ENCODE measurements at places on chromosomes 1 and 21. TPM values are rescaled to one million over a fixed set of nuclear protein-coding genes. Genes with fewer than 3 reads are reported as not detected.

The SPATA21 gene
- not detected for polyA plus RNA-seq

The PKLR gene
- polyA plus RNA-seq: not detected

DNA sequence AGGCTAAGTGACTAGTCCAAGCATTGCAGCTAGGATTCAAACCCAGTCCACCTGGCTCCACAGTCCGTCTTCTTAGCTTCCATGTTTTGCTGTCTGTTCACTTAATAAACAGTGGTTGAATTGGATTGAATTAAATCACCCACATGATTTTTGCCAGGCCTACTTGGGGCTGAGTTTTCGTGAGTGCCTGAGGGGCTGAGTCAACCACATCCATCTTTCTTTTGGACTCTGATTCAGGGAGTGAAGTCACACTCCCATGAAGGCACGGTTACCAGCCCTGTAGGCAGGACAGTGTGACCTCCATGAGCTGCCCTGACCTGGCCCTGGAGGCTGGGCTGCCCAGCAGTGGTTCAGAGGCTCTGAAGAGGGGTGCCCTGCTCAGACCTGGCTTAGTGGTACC lies 123.7 kb downstream of the ACTL8 start:
- peak; percentile 88 for DNase-seq

- DNase-seq: no peak
Measured at GRCh38 chr1:151294742-151295462, 12.8 kb downstream of the ZNF687 start.

The OR2T35 gene
- polyA plus RNA-seq: not detected

- DNase-seq: no peak
Measured at GRCh38 chr1:232718928-232719927, 86.0 kb upstream of the MAP10 start.

- peak; percentile 91 for DNase-seq
Measured at GRCh38 chr1:94734963-94735901, 84.9 kb upstream of the SLC44A3 start.

- no peak for DNase-seq
Measured at GRCh38 chr1:223343692-223344091, 20.3 kb downstream of the SUSD4 start.

The C1QA gene
- polyA plus RNA-seq: not detected

DNA sequence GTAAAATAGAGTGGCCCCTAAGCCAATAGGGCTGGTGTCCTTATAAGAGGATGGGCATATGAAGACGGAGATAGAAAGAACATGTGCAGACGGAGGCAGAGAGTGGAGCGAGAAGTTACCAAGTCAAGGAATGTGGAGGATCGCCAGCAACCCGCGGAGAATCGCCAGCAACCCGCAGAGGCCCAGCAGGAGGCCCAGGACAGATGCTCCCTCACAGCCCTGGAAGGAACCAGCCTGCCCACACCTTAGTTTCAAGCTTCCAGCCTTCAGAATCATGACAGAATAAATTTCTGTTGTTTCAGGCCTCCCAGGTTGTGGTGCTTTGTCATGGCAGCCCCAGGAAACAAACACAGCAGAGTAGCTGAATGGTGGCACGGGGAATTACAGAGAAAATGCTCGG lies 9.6 kb downstream of the CLDN14 start:
- no peak for DNase-seq

GRCh38 chr1:102838016-102838415 lies 270.3 kb downstream of the COL11A1 start:
- DNase-seq: no peak

DNA sequence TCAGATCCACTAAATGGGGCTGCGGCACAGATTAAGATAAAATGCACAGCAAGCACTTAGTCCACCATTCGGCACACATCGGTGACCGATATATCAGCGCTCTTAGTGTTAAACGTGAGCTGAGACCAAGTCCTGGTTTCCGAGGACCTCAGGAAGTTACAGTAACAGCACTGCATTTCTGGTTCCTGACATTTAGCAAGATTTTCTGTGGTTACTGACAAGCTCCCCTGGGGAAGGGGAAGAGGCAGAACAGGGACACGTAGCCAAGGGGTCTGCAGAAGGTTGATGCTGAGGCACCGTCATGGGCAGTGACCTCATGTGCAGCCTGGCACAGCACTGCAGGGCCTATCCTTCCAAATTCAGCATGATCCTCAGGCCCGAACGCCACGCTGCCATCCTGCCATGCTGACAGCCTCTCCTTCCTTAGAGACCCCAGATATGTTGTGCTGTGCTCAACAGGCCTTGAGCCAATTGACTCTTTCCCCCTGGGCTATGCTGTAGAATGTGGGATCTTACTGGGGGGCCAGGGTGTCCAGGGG lies 13.4 kb upstream of the PEF1 start:
- DNase-seq: no peak

DNA sequence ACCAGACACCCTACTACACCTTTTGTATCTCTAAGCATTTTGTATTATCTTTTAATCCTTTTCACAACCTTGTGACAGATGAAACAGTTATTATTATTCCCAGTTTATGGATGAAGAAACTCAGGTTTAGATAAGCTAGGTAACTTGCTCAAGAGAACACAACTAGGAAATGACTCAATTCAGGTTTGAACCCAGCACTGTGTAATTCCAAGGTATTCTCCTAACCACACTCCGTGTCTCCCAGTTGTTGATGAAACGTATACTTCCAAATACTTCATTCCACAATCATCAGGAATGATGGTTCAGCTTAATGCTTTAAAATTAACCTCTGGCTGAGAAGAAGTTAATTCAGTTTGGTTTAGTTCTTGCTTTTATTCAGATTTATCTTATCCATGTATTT lies 51.7 kb upstream of the MRPS6 start:
- DNase-seq: no peak

The CR1 gene
- not detected for polyA plus RNA-seq

- no peak for DNase-seq
Measured at GRCh38 chr1:233728721-233729120, 114.8 kb downstream of the KCNK1 start.

- no peak for DNase-seq
Measured at GRCh38 chr1:203799971-203800370, 4.5 kb downstream of the ZBED6 start.

The PAFAH2 gene
- 11.3 TPM for polyA plus RNA-seq

The KLHDC7A gene
- polyA plus RNA-seq: not detected

DNA sequence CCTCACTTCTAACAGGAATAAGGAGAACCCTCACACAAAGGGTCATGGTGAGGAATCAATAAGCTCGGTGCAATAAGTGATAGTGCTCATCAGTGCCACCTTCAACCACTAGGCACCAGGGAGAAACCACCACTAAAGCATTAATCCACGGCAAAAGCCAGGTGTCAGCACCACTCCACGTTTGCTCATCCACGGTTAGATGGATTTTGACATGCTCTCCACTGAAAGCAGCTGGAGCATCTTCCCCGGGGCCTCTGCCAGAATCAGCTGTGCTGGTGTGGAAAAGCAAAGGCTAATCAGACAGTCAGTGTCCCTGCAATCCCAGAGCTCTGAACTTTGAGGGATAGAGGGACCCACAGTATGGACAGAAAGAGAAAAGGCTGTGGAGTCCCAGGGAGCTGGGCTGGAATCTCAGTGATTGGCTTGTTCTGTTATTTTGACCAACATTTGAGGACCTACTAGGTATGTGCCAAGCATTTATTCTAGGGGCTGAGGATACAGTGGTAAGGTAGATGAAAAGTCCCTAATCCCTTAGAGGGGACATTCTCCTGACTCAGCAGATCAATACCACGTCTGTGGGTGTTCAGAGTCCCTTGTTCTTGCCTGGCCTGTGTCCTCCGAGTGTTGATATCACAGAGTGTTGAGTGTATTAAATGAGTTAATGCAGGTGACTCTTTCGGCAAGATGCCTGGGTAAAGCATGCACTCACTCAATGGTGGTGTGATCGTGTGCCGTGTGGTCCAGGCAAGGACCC lies 41.3 kb downstream of the FHAD1 start:
- DNase-seq: no peak

- DNase-seq: no peak
Measured at GRCh38 chr1:153293851-153294250, 18.9 kb downstream of the PGLYRP3 start.

The SNAP47 gene
- 32.4 TPM for polyA plus RNA-seq

GRCh38 chr1:228136901-228137300 lies 3.2 kb upstream of the GUK1 start:
- DNase-seq: no peak

The SLC25A34 gene
- 0.35 TPM for polyA plus RNA-seq

The PRAMEF4 gene
- polyA plus RNA-seq: not detected

DNA sequence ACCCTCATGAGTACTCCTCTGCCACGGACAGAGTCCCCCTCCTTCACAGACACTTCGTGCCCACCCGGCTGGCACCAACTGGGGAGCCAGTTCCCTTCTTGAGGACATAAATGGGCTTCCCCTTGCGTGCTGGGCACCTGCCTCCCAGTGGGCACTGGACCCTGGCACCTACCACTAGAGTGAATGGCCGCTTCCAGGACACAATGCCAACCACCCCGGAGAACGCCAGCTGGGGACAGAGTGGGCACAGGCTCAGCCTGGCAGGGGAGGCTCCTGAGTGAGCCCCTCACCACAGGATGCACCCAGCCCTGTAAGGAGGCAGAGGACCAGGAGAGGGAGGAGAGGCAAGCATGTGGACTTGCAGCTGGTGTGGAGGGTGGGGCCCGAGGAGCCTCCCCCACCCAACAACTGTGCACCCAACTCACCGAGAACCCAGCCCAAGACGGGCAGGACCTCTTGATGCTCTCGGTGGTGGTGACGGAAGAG lies 1.0 kb downstream of the ENTREP3 start:
- DNase-seq: no peak

- no peak for DNase-seq
Measured at GRCh38 chr1:11358984-11359383, 86.0 kb downstream of the UBIAD1 start.

DNA sequence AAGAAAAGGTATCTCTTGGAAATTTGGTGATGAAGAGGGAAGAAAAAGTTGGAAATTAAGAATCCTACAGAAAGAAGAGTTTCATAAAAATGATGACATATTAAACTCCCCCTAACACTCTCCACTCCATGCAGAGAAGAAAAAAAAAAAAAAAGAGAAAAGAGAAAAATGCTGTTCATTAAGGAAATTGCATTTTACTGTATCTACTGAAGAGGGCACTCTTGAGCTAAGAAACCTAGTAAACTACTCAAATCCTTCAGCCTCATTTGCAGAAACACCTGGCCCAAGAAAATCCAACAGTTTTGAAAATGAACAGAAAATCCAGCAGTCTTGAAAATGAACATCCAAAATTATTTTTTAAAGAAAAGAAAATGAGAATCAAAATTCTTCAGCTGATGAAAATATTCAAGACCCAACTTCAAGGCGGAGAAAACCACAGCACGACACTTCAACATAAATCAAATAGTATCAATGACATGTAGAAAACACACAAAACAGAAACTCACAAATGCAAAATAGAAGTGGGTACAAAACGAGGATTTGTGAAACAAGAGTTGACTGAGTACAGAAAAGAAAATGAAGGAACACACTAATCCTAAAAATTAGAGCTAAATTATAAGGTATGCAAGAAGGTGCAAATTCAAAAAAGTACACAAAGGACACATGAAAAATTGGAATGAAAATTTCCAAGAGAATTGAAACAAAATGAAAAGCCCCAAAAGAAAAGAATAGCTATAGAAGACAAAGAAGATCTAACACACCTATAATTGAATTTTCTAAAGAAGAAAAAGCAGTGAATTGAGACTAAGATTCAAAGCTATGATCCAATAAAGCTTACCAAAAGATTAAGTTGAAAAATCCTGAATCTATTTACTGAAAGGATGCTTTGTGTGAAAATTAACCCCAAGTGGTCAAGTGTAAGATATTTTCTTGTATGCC lies 73.2 kb upstream of the DNAJC6 start:
- DNase-seq: peak; percentile 19

The NTMT2 gene
- not detected for polyA plus RNA-seq

The PLEKHN1 gene
- polyA plus RNA-seq: 0.44 TPM

The SLFNL1 gene
- polyA plus RNA-seq: 0.01 TPM

DNA sequence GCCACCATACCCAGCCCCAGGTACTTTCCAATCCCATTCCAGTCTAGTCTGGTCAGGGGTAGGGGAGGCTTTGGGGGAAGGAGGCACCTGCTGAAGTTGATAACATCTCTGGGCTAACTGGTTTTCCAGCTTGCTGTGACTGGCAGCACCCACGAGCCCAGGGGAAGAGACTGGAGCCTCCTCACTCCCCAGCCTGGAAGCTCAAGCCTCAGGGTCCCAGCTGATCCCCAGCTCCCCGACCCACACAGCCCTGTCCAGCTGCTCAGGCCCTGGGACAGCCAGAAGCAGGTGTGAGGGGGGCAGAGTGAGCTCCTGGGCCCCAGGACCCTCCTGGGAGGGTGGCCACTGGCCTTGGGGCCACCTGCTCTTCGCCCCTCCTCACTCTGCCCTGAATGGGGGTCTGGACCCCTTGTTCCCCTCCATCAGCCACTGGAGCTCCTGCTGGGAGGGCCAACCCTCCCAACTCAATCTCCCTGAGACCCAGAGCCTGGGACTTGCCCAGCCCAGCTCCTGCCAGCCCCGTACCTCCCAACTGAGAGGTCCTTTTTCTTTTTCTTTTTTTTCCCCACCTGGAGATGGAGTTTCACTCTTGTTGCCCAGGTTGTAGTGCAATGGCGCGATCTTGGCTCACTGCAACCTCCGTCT lies 23.5 kb upstream of the RNU1-4 start:
- DNase-seq: no peak

DNA sequence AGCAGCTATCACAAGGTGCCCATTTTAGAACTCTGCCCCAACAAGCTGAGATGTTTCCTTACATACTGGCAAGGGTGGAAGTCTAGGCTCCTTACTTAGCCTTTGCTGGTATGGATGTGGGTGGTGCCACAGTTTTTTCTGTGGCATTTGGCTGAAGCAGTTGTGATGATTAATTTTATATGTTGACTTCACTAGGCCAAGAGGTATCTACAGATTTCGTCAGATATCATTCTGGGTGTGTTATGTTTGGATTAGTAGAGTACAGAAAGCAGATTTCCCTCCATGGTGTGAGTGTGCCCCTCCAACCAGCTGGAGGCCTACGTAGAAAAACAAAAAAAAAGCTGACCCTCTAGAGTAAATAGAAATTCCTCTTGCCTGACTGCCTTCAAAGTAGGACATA lies 317.0 kb downstream of the BARHL2 start:
- peak; percentile 62 for DNase-seq

The CYP4X1 gene
- 0.02 TPM for polyA plus RNA-seq

The ATP5PO gene
- 259 TPM for polyA plus RNA-seq

- DNase-seq: peak; percentile 26
Measured at GRCh38 chr1:78834201-78834741, 172.3 kb downstream of the ADGRL4 start.

DNA sequence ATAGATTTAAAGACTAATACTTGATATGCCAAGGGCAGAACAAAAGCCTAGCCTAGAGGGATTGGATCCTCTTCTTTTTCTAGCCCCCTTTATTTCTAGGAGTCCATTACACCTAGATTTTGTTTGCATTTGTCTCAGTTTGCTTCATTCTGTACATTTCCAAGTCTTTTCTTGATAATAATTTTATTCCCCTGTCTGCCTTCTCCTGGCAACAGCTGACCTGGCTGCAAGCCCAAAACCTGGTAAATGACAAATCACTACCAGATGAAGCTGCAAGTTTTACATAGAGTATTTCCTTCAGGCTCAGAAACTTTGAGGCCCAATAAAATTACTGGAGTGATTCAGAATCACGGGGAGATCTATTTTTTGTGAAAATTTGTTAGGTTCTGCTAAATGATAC lies 36.5 kb upstream of the LHX8 start:
- DNase-seq: peak; percentile 13
